ENCODE measurements at places on chromosomes 5 and 9.

- DNase-seq = no peak
Observed at GRCh38 chr5:24621792-24622191, 23.0 kb downstream of the CDH10 start.

DNA sequence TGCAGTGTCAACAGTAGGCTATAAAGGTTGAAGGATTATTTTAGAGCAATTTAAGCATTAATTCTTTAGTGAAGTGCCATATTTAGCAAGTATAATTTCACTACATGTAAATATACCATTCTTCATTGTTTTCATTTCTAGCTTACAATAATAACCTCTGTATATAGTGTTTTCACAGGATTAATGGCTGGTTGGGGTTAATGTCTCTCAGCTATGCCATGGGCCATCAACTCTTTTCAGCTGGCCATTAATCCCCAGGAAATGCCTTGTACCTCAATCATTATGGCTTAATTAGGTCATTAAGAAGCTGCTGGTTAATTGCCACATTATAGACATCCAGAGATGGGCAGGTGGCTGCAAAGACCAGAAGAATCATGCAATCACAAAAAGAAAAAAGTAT lies 715.1 kb downstream of the MAT2B start:
- DNase-seq = no peak

DNA sequence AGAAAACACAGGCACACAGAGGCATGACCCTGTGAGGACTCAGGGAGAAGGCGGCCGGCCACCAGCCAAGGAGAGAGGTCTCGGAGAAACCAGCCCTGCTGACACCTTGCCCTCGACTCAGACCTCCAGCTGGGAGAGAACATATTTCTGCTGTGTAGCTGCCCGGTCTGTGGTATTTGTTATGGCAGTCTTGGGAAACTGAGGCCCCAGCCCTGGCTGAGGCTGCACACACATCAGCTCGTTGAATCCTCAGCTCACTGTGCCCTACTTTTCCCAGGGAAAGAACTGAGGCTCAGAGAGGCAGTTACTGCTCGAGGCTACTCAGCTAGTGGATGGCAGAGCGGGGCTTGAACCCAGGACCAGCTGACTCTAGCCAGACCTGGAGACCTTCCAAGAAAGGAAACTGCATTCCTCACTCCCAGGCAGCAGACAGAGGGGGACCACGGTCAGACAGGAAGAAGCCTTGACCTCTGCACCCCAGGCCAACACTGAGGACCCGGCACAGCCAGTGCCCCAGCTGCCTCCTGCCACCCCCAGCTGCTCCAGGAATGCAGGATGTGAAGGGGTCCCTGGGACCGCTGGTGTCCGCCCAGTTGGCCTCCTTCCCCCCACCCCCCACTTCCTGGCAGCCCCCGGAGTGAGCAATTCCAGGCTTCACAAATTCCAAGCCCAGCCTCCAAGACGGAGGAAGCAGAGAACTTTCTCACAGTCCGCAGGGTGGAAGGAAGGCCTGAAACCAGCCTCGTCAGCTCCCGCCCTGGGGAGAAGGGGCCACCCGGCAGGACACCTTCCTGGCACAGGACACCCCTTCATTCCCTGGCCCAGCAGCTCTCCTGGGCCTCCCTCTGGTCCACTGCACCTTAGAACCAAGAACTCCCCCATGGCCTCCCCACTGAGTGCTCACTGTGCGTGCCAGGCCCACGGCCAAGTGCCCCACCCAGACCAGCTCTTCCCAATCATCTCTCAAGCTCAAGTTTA lies 69.9 kb downstream of the LRSAM1 start:
- peak; percentile 67 for DNase-seq

DNA sequence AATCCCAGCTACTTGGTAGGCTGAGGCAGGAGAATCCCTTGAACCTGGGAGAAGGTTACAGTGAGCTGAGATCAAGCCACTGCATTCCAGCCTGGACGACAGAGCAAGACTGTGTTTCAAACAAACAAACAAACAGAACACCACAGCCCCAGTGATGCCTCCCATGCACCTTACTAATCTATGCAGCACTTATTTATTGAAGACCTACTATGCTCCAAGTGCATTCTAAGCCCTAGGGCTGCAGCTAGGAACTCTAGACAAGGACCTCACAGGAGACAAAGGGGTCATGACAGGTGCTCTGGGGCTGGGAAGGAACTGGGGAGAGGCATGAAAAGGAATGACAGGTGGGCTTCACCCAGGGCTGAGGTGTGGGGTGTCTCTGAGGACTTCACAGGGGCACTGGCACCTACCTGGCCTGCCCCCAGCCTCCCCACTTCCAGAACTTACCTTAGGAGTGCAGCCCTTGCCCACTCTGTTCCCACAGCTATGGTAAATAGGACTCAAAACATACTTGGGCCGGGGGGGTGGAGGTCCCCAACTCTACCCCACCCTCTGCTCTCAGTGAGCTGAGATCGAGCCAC lies 69.4 kb downstream of the C9orf50 start:
- no peak for DNase-seq

GRCh38 chr5:123438902-123439301 lies 15.7 kb upstream of the CEP120 start:
- no peak for DNase-seq

DNA sequence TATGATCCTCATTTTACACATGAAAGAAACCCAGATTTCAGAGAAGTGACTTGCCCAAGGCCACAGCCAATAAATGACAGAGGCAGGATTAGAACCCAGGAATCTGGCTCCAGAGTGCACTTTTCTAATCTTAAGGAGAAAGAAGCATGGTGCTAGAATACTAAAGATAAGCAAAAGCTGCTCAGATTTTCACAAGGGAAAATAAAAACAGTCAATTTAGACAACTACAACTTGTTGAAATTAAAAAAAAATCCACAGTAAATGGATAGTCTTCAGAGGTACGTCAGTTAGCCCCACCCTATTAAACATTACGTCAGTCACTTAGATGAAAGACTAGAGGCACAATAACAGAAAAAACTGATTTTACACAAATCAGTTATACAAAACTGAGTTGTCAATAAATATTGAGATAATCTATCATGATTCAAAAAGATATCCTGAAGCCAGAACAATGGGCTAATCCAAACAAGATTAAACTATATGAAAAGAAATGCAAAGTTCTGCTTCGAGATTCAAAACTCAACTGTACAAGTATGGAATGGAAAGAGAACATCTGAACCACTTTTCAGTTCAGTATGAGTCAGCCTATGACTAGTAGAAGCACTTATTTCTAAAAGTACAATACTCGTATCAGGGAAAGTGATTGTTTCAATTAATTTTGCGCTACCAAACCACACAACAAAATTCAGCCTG lies 9.3 kb downstream of the TMEM245 start:
- DNase-seq = peak; percentile 41

GRCh38 chr9:38035873-38036272 lies 33.2 kb downstream of the SHB start:
- DNase-seq = peak; percentile 70

DNA sequence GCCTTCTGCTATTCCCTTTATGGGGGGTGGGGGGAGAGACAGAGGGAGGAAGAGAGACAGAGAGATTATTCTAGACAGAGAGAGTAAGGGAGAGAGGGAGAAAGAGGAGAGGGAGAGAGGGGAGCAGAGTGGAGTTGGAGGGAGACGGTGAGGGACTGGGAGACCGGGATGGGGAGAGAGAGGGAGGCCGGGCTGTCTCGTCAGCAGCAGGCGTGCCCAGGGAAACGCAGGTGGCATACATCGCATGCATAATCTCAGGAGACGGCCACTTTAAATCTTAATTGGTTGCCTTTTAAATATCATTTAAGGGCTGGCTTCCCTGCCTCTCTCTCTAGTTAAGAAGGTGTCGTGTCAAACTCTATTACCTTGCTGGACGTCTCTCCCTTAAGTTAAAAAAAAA lies 8.4 kb downstream of the IRX4 start:
- DNase-seq = no peak

DNA sequence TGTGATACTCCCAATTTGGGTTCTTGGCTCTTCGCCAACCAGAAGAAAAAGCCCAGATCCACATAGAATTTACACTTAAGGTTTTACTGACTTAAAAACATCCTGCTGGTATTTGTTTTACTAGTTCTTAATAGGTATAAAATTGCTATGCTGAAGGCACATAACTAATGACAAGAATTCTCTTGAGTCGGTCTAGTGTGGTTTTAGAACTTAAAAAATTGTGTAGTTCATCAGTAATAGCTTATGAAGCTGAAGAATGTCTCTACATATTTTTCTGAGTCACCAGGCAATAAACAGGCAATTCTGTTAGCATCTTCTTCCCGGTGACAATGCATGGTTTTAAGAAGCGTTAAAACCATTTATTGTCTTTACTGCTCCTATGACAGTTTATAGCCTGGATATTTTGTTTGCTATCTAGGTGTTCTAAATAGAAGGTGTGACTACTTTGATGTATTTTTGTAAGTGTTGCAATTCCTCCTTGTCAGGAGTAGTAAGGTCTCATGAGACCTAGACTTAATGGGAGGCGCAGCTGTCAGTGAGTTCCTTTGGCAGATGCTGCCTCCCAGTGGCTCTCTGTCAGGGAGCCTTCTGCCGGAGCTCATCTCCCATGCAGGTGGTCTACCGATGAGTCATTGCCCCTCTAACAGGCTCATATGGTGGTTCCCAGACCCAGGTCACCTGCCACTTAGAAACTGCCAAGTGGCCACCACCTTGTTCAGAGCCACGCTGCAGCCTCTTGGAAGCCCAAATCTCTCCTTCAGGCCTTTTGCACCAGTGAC lies 173.8 kb downstream of the MAST4 start:
- DNase-seq = no peak

DNA sequence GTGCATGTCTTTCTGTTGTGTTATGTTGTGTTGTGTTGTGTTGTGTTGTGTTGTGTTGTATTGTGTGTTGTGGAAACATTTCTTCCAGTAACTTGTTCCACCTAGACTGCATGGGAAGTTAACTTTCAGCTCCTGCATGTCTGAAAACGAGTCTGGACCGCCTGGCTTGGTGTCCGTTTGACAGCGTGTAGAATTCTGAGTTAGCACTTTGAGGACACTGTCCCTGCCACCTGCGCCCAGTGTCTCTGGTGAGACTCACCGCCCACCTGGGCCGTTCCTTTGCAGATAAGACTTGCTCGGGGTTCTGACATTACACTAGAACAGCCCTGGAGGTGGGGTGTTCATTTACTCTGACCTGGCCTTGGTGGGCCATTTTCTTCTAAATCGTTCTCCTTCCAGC lies 42.0 kb downstream of the WNK2 start:
- DNase-seq = no peak

DNA sequence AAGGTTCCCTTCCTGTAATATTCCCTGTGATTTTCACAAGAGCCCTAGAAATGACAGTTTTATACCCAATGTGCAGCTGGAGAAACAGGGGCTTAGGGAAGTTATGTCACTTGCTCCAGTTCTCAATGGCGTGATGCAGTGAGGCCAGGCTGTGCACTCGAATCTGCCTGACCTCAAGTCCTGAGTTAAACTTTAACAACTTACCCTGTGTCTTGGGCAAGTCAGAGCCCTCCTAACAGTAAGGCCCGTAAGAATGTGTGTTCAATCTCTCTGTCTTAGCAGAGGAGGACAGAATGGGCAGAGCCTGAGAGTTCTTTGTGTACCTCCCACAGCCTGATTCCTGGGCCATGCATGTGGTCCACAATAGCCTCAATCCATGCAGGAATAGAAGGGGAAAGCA lies 181.1 kb downstream of the TRIM32 start:
- no peak for DNase-seq

GRCh38 chr9:136437839-136438547 lies 1.7 kb downstream of the INPP5E start:
- peak; percentile 7 for DNase-seq

DNA sequence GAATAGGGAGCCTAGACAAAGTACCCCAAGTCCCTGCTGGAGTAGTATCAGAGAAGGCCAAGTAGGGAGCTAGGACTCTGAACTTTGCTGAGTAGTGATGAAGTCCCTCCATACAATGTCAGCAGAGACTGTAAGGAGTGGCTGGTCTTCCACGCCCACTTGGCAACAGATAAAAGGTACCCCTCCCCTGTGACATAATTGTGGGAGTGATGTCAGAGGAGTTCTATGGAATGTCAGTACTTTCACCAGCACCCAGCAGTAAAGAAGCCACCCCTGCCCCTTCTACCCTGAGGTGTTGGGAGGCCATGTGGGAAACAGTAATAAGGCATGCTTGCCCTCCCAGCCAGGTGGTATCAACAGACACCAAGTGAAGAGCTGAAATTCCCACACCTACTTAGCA lies 143.9 kb downstream of the SLIT3 start:
- DNase-seq = no peak

GRCh38 chr9:22415941-22416691 lies 30.5 kb upstream of the DMRTA1 start:
- no peak for DNase-seq

DNA sequence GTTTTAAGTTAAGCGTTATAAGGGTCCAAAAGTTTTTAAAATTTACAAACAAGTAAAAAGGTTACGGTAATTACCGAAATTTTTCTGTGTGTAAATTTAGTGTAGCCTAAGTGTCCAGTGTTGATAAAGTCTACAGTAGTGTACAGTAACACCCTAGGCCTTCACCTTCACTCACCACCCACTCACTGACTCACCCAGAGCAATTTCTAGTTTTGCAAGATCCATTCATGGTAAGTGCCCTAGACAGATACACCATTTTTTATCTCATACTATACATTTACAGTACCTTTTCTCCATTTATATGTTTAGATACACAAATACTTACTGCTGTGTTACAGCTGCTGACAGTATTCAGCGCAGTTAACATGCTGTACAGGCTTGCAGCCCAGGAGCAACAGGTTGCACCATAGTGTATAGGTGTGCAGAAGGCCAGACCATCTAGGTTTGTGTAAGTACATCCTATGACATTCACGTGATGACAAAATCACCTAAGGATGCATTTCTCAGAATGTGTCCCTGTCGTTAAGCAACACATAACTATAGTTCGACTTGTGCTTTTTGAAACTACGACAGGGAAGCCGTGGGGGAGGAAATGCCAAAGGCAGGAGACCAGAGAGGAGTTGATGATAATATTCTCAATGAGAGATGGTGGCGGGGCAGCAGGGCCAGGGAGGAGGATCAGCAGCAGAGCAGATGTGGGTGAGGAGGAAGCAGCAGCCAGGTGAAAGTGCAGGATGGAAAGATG lies 48.6 kb downstream of the PSMB7 start:
- no peak for DNase-seq

GRCh38 chr5:149456597-149457392 lies 77.7 kb upstream of the IL17B start:
- no peak for DNase-seq

GRCh38 chr5:89707891-89708290 lies 701.7 kb downstream of the CETN3 start:
- no peak for DNase-seq

DNA sequence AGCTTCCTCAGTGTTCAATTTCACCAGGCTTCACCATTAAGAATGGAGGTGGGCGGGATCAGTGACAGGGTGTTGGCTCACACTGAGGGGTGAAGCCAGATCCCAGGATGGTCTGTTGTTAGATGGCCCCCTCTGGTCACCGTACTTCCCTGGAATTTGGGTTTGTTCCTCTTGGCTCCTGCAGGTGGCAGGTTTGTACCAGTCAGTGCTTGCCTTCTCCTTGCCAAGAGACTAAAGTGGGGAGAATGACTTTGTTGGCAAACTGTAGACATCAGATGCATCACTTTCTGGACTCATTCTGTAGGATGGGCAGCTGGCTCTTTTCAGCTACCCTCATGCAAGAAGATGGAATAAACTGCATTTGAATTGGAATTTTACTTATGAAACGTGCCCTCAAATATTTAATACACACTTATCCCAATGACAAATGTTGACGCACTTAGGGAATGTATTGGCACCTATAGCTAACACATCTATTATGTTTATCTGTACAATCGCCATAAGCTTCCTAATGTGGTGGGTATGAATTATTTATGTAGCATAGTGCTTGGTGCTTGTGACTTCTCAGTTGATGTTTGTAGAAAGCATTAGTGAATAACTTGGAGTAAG lies 31.4 kb upstream of the ANKRD55 start:
- peak; percentile 44 for DNase-seq

Measured in AG08395 (cell line).